ENCODE measurements at places on chromosomes 7 and 10. TPM values are rescaled to one million over a fixed set of nuclear protein-coding genes. Genes with fewer than 3 reads are reported as not detected.

GRCh38 chr7:18320422-18320821 lies 175.1 kb upstream of the HDAC9 start:
- no peak for DNase-seq

DNA sequence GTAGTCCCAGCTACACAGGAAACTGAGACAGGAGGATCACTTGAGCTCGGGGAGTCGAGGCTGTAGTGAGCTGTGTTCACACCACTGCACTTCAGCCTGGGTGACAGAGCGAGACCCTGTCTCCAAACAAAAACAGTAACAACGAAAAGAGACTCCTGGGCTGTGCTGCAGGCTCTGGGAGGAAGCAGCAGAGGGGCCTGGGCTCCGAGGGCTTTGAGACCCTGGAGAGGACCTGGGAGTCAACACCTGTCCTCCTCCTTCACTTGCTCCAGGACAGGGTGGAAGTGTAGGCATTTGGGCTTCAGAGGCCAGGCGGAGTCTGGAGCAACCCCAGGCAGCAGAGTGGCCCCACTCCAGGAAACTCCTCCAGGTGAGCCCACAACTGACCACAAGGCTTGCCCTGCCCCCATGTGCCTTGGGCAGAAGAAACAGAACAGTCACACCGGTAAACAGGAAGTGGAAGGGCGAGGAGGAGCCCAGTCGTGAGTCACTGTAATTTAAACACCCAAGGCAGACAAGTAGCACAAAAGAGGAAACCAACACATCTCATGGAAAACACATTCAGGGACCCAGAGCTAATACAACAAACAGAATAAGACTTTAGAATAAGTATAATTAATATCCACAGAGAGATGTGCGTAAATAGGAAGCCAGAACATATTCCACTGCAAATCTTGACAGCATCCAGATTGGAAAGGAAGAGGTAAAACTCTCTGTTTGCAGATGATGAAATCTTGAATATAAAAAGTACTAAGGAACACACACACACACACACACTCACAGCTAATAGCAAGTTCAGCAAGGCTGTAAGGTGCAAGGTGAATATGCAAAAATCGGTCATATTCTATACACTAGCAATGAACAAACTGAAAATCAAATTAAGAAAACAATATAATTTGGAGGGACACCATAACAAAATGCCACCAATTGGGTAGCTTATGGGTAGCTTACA lies 20.5 kb upstream of the RASGEF1A start:
- DNase-seq, result no peak

DNA sequence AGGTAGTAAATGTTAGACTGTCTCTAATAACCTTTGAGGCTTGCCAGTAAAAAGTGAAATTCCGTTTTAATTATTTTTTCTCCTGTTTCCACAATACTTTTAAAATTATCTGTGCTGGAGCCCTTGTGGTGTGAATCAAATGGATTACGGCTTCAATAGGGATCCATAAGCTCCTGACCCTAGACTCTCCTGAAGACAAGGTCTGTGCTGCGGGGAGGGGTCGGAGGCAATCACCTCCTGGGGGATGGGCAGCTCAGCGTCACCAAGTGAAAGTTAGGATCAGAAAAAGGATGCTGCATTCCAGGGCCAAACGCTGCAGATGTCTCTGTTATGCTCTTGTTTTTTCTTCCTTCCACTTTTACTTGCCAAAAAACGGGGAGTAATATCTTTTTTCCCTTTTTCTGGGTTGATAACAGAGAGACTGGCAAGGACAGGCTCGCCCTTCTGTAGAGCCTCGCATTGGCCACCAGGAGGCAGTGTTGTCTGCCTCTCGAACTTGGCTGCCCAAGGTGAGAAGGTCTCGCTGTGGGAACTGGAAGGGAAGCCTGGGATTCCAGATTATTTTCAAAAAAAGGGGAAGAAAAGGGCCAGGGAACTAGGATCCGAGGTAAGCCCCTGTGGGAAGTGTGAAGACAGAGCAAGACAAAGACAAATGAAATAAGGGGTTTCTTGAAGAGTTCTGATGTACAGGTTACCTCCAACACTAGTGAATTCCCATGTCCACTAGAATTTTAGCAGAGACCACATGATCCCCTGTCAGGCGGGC lies 621.9 kb downstream of the ACTR3B start:
- peak; percentile 10 for DNase-seq

DNA sequence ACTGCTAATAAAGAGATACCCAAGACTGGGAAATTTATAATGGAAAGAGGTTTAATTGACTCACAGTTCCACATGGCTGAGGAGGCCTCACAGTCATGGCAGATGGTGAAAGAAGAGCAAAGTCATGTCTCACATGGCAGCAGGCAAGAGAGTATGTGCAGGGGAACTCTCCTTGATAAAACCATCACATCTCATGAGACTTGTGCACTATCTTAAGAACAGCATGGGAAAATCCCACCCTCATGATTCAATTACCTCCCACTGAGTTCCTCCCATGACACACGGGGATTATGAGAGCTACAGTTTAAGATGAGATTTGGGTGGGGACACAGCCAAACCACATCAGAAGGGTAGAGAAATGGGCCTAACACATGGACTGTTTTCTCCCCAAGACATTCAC lies 156.3 kb downstream of the CCDC71L start:
- DNase-seq, result no peak

DNA sequence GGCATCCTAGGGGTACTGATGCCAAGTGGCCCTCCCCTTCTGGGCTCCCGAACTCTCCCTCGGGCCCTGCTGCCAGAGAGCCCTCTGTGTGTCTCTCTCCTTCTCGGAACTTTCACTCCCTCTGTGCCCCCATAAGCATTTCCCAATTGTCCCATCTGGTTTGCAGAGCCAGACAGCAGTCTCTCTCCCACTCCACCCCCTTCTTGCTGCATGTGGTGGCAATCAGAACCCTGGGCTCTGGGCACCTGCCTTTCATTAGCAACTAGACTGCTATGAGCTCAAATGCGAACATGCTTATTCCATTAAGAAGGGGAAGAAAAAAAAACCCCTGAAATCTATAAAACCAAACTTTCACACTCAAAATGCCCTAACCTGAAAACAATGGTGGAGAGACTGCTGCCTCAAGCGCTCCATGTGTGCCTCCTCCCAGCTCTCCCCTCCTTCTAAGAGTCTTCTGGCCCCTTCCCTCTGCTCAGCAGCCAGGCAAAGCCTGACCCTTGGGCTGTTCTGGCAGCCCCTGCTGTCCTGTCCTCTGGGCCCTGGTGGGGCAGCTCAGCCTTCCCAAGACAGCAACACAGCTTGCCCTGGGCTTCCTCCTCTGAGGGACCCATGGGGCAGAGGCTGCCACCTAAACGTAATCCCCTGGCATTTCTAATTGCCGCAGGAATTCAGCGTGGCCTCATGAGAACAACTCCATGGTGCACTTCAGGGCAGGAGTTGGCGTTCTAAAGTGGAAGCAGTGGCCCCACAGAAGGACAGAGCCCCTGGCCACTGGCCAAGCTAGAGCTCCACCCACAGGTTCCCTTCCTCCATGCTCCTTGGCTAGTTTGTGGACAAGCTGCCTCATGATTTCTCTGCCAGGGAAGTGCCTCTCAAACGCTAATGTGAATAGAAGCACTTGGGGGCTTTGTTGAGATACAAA lies 415.4 kb downstream of the PLXNA4 start:
- DNase-seq, result no peak

DNA sequence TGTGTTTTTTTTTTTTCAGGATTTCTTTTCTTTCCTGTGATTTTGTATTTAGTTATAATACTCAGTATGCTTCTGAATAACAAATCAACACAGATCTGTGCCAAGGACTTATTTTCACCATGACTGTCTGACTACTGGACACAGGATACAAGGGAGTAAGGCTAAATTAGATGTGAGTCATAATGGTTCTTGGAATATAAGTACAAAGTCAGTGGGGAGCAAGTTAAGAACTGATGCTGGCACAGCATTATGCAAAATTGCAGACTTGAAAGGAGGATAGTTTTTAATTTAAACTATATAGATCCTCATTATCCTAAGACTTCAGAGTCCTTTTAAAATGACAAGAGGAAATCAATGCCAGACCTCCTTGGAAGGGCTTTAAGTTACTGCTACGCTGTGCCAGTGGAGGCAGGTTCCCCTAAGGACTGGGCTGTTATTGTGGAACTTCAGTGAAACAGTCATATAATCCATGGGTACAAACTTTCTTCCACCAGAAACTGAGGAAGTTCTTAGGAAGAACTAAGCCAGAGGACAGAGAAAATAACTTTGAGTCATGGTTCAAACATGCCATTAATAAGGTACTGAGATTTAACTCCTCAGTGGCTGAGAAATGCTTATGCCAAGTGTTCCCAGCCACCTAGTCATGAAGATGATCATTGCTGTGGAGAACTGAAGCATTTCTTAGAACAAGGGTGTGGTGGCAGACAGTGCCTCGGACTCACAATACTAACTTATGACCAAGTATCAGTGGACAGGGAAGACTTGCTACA lies 531.2 kb downstream of the HTR7 start:
- DNase-seq, result no peak

DNA sequence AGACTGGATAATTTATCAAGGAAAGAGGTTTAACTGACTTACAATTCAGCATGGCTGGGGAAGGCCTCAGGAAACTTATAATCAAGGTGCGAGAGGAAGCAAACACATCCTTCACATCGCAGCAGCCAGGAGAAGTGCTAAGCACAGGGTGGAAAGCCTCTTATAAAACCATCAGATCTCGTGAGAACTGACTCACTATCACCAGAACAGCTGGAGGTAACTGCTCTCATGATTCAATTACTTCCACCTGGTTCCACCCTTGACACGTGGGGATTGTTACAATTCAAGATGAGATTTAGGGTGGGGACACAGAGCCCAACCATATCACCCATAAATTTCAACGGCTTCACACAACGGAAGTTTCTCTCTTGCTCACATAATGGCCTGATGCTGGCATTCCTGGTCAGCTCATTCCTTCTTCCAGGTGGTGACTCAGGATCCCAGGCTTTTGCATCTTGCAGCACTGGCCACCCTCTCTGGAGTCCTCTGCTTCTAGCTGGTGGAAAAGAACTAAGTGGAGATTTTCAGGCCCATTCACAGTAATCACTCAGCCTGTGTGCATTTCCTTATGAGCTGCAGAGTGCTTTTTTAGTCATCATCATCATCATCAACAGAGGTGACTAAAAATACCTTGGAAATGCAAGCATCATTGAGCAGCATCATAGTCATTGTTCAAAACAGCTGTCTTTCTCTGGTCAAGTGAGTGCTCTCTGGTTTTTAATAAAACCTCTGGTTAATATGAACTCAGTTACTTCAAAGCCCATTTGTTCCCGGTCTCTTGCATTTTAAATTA lies 308.1 kb downstream of the SFMBT2 start:
- no peak for DNase-seq

DNA sequence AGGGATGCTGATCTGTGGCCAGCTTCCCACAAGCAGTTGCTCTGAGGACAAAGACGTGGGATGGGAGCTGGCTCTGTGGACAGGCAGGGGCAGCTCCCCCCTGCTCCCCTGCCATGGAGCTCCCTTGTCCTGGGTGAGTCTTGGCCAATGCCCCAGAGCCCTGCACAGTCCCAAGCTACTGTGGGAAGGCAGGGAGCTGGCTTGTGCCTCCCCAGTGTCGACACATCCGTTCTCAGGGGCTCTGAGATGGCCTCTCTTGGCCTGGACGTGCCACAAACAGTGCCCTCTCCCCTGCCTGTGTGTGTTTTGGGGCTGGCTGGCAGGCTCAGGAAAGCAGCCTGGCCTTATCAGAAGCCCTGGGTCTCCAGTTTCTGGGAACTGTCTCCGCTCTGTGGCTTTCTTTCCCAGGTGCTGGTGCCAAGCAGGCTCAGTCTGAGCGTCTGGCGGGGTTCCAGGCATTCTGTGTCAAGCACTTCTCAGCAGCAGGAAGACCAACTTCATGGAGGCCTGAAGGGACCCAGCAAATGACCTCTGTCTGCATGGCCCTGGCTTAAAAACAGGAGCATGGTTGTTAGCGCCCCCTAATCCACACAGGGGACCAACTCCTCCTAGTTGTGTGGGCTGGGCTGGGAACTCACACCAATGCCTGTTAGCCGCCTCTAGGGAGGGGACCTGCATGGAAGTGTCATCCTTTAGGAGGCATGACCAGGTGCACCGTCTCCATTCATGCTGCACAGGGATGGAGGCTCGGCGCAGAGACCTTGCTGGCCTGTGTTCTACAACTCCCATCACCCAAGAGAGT lies 375.2 kb downstream of the RPS24 start:
- peak; percentile 25 for DNase-seq

DNA sequence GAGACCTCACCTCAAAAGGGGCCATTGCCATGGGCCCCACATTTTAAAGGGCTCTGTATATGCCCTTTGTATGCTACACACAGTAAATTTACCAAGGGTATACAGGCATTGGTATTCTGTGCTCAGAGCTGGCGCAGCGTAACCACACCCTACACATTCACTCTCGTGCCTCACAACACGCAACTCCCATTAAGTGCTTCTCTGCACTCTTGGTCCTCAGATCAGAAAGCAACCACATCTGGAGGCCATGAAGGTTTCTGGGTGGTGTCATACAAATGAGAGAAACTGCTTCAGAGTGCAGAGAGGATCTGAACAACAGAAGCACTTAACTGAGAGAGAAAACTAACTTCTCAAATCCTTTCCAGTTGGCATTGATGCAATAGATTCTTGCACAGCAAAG lies 9.4 kb upstream of the CACUL1 start:
- no peak for DNase-seq

- no peak for DNase-seq
These were observed 129.6 kb downstream of the VIPR2 start for GRCh38 chr7:159015081-159015453.

DNA sequence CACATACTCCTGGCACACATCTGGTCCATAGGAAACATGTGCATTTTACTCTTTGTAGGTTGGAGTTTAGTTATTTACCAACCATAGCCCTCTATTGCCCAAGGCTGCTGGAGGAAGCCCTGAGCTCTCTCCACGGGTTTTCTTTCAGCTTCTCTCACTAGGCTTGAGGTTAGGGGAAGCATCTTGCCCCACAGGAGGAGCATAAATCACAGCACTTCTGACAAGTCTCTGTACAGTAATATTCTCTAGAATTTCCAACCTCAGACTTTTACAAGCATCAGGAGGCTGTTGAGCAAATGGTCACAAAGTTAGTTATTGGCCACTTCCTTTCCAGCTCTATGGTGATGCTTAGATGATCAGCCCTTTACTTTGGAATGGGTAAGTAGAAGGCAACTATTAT lies 122.9 kb upstream of the GLI3 start:
- DNase-seq, result no peak

DNA sequence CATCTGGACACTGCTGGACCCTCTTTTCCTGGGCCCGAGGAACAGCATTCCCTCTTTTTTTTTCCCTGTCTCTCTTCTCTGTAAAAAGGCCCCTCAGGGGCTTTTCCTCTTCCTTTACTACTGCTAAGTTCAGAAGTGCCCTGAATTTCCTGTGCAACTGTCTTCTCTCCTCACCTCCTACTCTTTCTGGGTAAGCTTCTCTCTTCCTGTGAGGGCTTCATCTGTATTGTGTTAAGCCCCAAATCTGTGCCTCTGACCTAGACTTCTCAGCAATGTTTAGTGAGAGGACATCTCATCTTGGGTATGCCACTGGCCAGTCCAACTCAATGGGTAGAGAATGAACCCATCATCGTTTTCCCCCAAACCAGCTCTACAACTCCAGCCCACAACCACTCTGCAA lies 174.2 kb downstream of the PTEN start:
- no peak for DNase-seq

GRCh38 chr10:60123172-60123571 lies 216.8 kb upstream of the CCDC6 start:
- DNase-seq, result no peak

GRCh38 chr7:24354456-24354855 lies 70.5 kb downstream of the NPY start:
- DNase-seq, result no peak

NPFFR1 gene
- total RNA-seq, result 0.05 TPM

RARRES2 gene
- total RNA-seq, result 197 TPM

CYP3A5 gene
- total RNA-seq, result 0.39 TPM

TAS2R5 gene
- total RNA-seq, result 0.90 TPM

MYL10 gene
- total RNA-seq, result not detected

BAMBI gene
- 29.0 TPM for total RNA-seq

ASAH2 gene
- 2.3 TPM for total RNA-seq

PAX4 gene
- total RNA-seq, result not detected
